Endothelial cell of umbilical vein (primary cell): ENCODE measurements at places on chromosomes 11 and 22. TPM values are rescaled to one million over a fixed set of nuclear protein-coding genes. Genes with fewer than 3 reads are reported as not detected.
A peak's percentile ranks its signal among the peaks of the same experiment; 100 is the strongest.

Gene NPTXR
- 0.37 and 0.43 TPM in 2 replicates for polyA plus RNA-seq

Gene LPXN
- polyA plus RNA-seq: 5.1 and 6.2 TPM in 2 replicates

Gene ZBTB16
- polyA plus RNA-seq: 9.8 and 16.7 TPM in 2 replicates

Gene E2F8
- 6.0 and 6.5 TPM in 2 replicates for polyA plus RNA-seq

Gene VSIG10L2
- polyA plus RNA-seq: not detected in 2 replicates

Gene FBLN1
- 1.1 and 1.2 TPM in 2 replicates for polyA plus RNA-seq

DNA sequence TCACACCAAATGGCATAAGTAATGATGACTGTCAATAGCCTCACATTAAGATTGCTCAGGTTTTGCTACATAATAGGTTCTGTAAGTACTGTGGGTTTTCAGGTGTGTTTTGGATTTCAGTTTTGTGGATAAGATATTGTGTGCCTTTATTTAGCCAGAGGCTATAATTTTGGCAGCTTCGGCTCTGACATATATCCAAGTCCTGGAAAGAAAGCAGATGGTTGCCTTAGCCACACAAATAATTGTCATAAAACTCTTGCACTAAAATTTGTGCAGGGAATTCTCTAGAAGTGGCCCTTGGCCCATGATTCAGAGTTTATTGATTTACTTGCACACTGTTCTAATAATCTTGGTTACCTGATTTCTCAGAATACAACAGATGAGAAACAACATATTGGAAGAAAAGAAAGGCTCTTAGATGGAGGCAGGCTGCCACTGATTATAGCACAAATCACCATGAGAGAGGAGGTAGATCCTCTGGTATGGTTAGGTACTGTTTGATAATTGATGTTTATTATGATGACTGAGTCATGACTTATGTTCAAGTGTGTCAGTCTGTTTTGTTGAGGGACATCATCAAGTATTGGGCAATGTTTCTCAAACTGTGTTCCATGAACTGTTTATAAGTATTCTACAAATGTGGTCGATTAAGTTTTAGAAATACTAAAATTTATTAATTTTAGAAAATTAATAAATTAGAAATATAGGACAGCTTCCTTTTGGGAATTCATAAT lies 9.6 kb downstream of the REXO2 start:
- no peak for DNase-seq

GRCh38 chr22:27499121-27499520 lies 302.4 kb downstream of the MN1 start:
- DNase-seq: peak; percentile 31

DNA sequence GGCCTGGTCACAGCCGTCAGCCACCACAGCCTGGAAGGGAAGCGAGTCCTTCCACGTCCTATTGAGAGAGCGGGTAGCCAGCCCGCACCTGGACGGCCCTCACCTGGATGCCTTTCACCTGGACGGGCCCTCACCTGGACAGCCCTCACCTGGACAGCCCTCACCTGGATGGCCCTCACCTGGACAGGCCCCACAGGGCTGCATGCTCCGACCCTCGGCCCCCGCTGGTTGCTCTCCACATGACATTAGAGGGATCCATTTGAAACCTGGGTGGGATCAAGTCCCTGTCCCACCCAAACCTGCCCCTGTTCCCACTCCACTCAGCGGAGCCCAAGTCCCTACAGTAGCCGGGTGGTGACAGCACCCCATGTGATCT lies 3.7 kb downstream of the C1QTNF6 start:
- no peak for DNase-seq

GRCh38 chr11:110425751-110426545 lies 3.8 kb upstream of the FDX1 start:
- DNase-seq: no peak

- DNase-seq: no peak
Measured at GRCh38 chr11:70547386-70547785, 149.1 kb downstream of the CTTN start.

GRCh38 chr11:65928667-65929066 lies 9.4 kb downstream of the DRAP1 start:
- DNase-seq: no peak

DNA sequence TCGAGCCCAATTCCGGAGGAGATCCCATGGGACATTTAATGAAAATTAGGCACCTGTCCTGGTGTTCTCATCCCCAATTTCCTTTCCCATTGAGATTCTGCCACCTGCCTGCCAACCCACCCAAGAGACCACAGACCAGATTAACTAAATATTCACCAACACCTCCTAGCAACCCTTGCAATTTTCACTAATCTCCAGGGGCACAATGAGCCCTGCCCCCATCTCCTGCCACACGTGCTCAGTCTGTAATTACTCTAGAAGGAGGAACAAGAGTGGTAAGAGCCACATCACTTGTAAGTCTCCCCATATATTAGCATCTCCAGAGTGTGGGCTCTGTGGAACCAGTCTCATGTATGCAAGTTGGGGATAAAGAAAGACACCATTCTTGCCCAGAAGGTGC lies 38.0 kb downstream of the IL18BP start:
- DNase-seq: no peak

GRCh38 chr11:68891351-68891948 lies 12.2 kb downstream of the MRPL21 start:
- DNase-seq: no peak

DNA sequence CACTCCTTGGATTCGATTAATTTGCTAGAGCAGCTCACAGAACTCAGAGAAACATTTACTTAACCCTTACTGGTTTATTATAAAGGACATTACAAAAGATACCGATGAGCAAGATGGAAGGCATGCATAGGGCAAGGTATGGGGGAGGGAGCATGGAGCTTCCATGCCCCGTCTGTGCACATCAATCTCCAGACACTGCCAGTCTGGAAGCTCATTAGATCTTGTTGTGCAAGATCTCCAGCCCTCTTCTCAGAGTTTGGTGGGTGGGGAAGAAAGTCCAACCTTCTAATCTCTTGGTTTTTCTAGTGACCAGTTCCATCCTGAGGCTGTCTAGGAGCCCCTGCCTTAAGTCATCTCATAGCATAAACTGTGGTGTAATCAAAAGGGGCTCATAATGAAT lies 190.7 kb downstream of the UVRAG start:
- DNase-seq: no peak

DNA sequence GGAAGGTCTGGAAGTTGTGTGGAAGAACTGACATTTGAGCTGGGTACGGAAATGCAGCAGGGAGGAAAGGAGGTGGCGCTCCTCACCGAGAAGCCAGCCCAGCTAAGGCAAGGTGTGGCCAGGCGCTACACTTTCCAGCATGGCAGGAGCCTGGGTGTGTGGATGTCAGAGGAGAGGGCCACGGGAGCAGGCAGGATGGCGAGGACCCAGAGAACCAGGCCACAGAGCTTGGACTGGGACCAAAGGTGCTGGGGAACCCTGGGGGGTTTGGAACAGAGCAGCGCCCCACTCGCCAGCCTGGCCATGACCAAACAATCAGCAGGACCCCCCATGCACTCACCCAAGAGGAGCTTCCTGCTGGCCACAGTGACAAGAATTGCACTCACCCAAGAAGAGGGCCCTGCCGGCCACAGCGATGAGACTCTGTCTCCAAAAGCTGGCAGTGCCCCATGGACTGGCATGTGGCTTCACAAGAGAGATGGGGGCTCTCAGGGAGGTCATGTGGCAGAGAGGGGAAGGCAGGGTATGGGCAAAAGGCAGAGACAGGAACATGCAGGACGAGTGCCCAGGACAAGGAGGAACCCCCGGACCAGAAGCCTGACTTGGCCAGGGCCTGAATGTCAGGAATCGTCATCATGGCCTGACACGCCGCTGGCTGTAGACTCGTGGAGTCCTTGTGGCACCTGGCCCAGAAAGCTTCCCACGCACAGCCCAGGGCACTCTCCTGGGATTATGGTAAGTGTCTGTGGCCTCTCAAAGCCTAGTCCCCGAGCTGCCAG lies 45.4 kb downstream of the IGF2 start:
- DNase-seq: no peak

DNA sequence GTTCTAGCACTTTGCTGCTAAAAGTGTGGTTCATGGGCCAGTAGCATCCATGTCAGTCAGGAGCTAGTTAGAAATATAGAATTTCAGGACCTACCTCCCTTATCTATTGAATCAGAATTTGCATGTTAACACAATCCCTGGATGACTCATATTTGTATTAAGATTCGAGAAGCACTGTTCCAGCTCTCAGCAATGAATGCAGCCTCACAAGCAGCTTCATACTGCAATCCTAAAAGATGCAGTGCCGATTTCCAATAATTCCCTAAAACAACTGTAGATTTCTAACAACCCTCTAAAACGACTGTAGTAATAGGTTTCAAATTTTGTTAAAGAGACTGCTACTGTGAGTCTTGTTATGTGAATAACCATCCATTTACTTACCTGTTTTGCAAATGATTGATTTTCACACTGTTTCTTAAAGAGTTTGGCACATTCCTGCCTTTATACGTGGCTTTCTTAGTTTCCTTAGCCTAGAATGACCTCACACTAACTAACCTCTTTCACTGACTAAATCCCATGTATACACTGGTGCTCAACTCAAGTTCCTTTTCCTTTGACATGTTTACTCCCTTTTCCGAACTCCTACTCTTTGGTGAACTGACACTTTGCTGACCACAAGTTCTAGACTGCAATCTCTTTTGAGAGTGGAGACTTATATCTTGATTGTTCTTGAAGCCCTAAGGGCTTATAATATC lies 511.8 kb downstream of the METTL15 start:
- peak; percentile 52 for DNase-seq

DNA sequence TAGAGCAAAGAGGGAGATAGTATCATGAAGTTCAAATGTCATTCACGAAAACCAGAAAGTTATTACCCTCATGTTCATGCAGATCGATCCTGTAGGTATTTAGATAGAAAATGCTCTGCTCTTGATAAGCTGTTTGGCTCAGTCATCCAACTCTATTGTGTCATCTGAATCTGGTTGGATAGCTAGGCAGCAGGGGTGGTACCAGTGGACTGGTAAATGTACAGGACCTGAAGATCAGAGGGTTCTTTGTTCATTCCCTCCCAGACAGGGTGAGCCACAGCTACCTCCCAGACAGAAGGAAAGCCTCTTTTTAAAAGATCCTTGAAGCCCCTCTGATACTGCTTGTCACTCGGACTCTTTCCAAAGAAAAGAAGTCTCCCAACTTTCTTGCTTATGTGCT lies 29.8 kb upstream of the DRD2 start:
- DNase-seq: no peak

DNA sequence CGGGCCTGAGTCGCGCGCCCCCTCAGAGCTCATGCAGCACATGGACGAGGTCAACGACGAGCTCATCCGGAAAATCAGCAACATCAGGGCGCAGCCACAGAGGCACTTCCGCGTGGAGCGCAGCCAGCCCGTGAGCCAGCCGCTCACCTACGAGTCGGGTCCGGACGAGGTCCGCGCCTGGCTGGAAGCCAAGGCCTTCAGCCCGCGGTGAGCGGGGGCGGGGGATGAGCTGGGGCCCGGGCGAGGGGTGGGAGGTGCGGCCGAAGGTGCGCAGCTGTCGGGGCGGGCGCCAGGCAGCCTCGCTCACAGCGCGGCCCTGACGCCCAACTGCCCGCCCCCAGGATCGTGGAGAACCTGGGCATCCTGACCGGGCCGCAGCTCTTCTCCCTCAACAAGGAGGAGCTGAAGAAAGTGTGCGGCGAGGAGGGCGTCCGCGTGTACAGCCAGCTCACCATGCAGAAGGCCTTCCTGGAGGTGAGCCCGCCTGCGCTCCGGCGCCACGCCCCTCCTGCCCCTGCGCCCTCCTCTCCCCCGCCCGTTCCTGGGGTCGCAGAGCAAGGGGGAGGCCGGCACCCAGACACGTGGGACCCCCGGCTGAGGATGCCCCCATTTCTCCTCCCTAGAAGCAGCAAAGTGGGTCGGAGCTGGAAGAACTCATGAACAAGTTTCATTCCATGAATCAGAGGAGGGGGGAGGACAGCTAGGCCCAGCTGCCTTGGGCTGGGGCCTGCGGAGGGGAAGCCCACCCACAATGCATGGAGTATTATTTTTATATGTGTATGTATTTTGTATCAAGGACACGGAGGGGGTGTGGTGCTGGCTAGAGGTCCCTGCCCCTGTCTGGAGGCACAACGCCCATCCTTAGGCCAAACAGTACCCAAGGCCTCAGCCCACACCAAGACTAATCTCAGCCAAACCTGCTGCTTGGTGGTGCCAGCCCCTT lies 20.5 kb downstream of the EPS8L2 start:
- no peak for DNase-seq

GRCh38 chr22:25174156-25174887 lies 25.3 kb upstream of the CRYBB3 start:
- no peak for DNase-seq

DNA sequence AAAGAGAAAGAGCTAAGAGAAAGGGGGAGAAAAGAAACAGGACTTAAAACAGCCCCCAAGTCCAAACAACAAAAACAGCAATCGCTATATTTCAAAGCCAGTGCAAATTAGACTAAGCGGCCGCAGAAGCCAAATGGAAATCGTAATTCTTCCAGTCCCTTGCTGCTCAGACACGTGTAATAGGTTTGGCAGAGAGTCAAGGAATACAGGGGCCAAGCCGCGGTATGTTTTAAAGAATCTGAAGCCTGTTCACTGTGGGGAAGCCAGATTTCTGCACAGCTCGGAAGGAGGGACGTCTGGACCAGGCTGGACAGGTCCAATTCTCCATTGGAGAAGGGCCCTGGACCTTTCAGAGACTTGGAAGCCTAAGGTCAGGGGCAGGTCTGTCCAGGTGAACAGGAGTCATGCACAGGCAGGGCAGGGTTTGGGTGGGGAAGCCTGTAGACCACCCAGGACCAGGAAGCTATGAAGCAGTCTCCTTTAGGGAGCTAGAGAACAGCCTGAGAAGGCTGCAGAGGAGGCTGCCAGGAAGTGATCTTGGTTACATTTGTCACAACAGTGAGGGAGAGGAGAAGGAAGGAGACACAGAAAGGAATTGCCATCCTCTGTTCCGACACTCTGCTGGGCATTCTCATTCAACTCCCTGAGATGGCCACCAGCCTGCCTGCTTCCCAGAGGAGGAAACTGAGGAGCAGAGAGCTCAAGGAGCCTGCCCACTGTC lies 265.5 kb upstream of the ISX start:
- no peak for DNase-seq

DNA sequence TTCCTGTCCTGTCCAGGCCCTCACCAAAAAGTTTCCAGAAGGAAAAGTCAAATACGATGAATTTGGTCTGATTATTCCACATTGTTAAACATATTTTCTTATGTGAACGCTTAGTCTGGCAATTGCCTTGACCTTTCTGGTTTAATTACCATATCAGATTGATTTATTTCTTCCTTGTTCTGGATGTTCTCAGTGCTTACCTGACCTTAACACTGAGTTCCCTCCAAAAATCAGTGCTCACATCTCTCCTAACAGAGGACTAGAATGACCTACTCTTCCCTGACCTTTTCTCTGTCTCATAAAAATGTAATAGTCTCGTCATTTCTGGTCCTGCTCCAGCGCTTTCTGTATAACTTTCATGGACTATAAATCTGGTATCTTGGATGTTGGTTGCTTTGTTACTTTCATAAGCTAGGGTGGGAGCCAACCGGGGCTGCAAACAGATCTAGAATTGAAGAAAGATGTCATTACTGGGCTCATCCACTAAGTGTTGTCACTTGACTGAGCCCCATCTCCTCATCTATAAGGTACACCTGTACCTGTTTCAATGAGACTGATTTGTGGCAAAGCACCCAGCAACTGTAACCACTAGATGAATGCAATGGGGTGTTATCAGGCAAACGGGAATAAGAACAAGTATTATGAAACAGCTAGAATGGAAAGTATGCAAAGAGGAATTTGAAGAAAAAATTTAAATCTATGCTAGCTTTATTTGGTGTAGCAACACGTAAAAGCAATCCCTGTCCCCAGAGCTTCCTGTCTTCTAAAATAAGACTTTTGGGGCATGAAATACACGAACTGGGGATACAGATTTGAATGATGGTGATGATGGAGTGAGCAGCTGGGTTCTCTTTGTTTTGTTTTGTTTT lies 2.4 kb downstream of the FADS2 start:
- no peak for DNase-seq

GRCh38 chr22:43424666-43425630 lies 13.1 kb downstream of the MPPED1 start:
- no peak for DNase-seq
